ENCODE measurements at places on chromosomes 7 and 10. TPM values are rescaled to one million over a fixed set of nuclear protein-coding genes. Genes with fewer than 3 reads are reported as not detected.

GRCh38 chr10:83012866-83013265 lies 1126.4 kb upstream of the GHITM start:
- no peaks in the 10 kb centered on the region for H3K4me1 ChIP-seq
- no peaks in the 10 kb centered on the region for H3K27me3 ChIP-seq
- no peak overlapping the region for H3K27ac ChIP-seq
- no peak overlapping the region for H3K4me3 ChIP-seq
- DNase-seq = no peak

Gene LIPJ
- total RNA-seq = 0.44 TPM

Gene IL6
- total RNA-seq = not detected

Gene GPC2
- 7.3 TPM for total RNA-seq

GRCh38 chr10:49735161-49735560 lies 27.0 kb downstream of the OGDHL start:
- H3K4me1 ChIP-seq = no peaks in the 10 kb centered on the region
- H3K27ac ChIP-seq = no peak overlapping the region
- H3K27me3 ChIP-seq = no peaks in the 10 kb centered on the region
- H3K4me3 ChIP-seq = no peak overlapping the region
- no peaks in the 10 kb centered on the region for H3K36me3 ChIP-seq
- DNase-seq = no peak

- H3K27me3 ChIP-seq = no peaks in the 10 kb centered on the region
- H3K4me1 ChIP-seq = no peaks in the 10 kb centered on the region
- no peak overlapping the region for H3K27ac ChIP-seq
These were observed 84.8 kb upstream of the GRM3 start for GRCh38 chr7:86558680-86559501.

Gene STEAP1B
- total RNA-seq = not detected

Gene ALOX5
- total RNA-seq = 12.3 TPM
